ENCODE measurements at places on chromosomes 1 and 21. TPM values are rescaled to one million over a fixed set of nuclear protein-coding genes. Genes with fewer than 3 reads are reported as not detected.

GRCh38 chr1:46302641-46303037 lies 777 bp downstream of the LRRC41 start:
- DNase-seq = peak; percentile 64

GRCh38 chr1:206445116-206445515 lies 25.2 kb upstream of the IKBKE start:
- DNase-seq = peak; percentile 83

Gene NUP210L
- total RNA-seq = not detected

Gene CNIH3
- total RNA-seq = not detected

Gene CRNN
- total RNA-seq = 0.21 TPM

Gene ADAMTS5
- total RNA-seq = 27.5 TPM

All from ascending aorta (tissue), 2 donors.